ENCODE measurements at places on chromosomes 4 and X.
A peak's percentile ranks its signal among the peaks of the same experiment; 100 is the strongest.

DNA sequence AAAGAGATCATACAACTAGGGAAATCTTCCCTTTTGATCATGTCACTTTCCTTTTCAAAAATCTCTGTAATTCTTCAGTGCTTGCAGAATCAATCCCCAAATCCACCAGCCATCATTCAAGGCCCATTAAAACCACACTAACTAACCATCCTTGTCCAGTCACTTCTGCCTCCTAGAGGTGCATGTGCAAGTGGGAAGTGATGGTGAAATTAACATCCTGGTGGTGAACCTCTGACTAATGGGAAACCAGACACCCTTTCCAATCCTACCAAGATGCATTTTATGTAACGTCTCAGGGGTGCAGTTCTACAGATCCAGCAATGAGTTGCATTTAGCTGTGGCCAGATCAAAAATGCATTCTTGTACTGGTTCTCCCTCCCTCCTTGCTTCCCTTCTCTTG is 341.8 kb downstream of the RAPGEF2 start:
- DNase-seq, result peak; percentile 18

GRCh38 chrX:10507181-10507580 is 113.2 kb downstream of the MID1 start:
- no peak for DNase-seq

GRCh38 chr4:39636531-39637184 is 2.0 kb downstream of the SMIM14 start:
- no peak for DNase-seq

- DNase-seq, result no peak
Measured at GRCh38 chrX:122133478-122133877, 1050.6 kb upstream of the GRIA3 start.

DNA sequence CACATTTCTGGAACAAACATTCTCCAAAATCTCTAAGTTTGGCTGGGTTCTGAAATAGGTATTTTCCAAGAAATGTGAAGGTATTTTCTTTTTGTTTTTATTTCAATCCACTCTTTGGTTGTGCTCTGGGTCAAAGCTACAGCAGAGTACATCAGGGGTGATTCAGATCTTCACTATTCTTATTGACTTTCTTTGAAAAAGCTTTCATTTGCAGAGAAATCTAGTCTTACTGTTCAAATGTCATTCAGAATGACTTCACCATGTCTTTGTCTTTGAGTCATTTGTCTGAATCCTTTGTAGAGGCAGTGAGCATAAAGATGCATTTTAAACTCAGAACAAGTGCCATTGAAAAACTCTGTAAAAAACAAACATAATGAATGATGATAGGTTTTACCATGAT is 547.2 kb upstream of the ADGRL3 start:
- no peak for DNase-seq

GRCh38 chr4:47010347-47010911 is 17.0 kb upstream of the GABRA4 start:
- no peak for DNase-seq

DNA sequence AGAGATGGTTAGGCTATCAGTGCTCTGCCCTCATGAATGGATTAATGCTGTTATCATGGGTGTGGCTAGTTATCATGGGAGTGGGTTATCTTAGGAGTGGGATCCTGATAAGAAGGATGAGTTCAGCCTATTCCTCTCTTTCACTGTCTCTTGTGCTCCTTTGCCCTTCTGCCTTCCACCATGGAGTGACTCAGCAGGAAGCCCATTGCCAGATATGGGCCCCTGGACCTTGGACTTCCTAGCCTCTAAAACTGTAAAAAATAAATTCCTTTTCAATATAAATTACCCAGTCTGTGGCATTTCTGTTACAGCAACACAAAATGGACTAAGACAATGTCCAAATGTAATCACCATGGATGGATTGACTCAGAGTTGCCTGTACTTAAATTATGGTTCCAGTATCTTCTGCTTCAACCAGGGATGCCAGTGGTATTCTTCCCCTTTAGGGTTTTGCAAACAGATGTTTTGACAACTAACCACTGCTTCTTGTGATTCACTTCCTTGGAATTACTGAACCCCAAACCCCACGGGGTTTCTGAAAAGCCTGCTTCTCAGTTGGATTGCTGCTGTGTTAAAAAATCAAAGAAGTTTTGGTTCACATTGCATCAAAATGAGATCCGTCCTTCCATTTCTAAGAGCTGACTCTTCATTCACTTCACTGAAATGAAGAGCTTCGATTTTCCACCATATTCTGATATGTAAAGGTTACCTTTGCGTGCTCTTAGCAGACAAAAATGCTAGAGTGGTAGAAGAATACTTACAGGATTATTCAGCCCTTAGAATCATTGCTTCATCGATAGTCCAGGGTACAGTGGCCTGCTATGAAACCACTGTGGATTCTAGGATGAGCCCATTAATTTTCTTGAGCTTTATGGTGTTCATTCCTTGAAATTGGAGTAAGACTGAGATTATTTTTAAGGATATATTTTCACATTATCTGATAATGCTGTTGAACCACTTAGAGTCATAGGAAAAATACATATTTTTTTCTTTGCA is 107.7 kb downstream of the FRMPD4 start:
- peak; percentile 84 for DNase-seq

- no peak for DNase-seq
Measured at GRCh38 chr4:146073517-146073916, 102.0 kb upstream of the LSM6 start.

DNA sequence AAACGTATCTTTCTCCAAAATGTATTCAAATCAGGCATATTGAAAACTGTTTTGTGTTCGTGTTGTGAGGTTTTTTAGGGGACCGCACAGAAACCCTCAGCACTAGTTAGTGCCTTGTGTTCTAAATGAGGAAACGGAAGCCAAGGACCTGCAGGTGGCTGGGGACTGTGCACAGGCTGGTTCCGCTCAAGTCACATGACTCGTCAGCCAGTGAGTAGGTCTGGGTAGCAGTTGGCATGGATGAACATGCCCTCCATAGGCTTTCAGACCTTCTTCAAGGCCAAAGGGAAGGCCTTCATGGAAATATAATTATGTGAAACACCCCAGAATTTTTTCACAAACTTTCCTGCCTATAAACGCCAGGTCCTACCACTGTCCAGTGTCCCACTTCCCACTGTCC is 1.3 kb upstream of the F11 start:
- DNase-seq, result no peak

DNA sequence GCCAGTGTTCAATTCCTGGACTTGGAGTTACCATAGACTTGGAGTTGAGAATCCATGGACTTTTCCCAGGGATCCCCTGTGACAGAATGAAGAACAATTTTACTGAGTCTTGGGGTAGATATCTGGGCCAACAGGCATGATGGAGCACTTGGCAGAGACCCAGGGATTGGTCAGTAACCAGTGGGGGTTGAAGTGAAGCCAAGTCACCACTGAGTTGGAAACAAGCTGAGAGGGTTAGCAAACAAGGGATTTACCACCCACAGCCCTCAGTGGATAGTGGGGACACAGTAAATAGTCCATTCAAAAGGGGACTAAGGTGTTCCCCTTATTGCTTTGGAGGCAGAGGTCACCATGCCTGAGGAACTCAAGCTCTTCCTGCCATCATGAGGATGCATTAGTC is 281.7 kb downstream of the PPP1R2C start:
- DNase-seq, result no peak

DNA sequence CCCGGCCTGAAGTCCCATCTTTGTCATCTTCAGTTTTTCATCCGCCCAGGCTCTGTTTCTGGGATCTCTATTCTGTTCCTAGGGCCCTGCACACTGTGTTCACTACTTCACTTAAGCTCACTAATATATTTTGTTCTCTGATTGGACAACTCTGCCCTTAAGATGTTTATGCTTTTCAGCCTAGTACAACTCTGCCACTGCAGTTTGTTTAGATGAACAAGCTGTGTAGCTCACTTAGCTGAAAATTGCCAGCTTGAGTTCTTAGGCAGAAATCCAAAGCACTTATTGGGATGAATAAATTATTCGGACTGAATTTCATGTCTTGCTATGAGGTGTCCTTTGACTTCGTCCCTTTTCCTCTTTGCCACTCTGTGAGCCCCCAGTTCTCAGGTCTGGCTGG is 60.8 kb downstream of the NYX start:
- DNase-seq, result no peak

DNA sequence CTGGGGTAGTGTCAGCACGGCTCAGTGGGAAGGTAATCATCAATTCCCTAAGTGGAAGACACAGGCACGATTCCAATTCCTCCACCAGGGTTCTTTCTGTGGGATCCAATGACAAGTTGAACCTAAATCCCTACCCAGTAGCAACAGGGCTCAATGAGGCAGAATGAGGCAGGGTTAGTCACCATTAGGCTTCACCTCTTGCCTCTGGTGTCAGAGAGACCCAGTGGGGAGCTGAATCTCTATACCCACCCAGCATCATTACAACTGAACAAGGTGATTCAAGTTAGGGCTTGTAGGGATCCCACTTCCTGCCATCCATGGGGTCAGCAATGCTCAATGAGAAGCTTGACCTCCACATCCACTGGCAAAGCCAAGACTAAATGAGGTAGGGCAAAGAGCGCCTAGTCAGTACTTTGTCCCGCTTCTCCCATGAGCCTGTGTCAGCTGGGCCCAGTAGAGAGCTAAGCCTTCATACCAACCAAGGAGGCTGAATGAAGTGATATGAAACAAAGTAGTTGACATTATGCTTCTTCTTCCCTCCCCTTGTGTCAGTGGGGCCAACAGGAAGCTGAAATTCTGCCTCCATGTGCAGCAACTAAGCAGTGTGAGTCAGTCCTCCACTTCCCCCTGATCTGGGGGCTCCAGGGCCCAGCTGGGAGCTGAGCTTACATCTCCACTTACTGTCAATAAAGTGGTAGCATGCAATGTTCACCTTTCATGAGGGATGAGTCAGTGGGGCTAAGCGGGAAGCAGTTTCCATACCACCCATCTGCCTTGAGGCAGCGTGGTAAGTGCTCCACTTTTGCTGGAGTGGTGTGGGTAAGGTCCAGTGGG is 36.4 kb upstream of the RBM41 start:
- no peak for DNase-seq

DNA sequence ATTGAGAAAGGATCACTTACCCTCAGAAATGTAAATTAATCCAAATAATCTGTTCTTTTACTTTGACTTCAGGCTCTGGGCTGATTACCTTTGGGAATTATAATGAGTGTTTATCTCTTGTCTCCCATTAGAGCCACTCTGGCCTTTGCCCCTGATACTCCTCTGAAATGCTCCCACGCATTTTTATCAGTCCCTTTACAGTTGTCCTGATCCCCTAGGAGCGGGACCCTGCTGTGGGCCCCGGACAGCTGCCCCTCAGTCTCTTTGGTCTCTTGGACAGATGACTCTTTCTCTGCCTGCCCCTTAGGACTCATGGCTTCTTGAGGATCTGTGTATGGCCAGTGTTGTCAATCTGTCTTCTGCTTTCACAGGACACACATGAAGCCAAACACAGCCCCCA is 1.0 kb upstream of the TRIM75 start:
- no peak for DNase-seq

GRCh38 chr4:119314356-119314755 is 7.6 kb downstream of the FABP2 start:
- DNase-seq, result peak; percentile 54

GRCh38 chrX:130716781-130717413 is 186.1 kb downstream of the ENOX2 start:
- no peak for DNase-seq

DNA sequence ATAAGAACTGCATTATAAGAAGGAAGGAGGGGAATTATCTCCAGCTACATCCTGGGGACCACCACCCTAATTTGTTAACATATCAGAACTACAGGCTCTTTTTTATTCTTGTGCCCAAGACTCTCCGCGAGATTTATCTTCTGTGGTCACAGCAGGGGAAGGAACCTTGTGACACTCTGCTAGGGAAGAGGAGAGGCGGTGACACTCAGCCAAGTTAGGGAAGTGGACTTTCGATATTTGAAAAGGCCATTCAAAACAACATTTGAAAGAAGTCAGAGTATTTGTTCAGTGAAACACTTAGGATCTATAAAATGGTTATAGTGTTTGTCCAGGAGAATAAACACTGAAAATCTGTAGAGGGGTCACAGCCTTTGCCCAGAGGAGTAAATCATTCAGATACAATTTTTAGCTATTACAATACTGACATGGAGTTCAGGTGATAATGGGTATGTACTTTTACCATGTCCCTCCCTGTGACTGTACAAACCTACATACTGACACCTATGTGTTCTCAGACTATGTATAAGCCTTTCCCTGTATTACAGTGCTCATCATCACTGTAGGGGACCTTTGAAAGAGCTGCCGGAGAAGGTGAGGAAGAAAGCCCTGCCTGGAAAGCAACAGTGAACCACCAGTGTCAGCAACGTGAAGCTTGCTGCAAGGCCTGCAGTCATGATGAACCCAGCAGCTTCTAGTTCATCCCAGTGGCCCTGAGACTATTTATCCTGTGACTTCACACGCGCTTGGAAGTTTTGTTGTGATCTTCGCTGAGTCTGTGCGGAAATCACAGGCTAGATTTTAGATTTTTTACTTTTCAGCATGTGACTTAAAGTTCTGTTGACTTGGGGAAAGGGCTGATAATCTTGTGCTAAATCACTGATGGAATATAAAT is 8.5 kb upstream of the PTTG2 start:
- DNase-seq, result no peak

- peak; percentile 66 for DNase-seq
Measured at GRCh38 chr4:111556141-111556781, 589.0 kb upstream of the FAM241A start.

GRCh38 chr4:8639777-8640720 is 47.5 kb downstream of the CPZ start:
- DNase-seq, result no peak

- no peak for DNase-seq
Measured at GRCh38 chr4:120749445-120750151, 172.9 kb downstream of the PRDM5 start.

DNA sequence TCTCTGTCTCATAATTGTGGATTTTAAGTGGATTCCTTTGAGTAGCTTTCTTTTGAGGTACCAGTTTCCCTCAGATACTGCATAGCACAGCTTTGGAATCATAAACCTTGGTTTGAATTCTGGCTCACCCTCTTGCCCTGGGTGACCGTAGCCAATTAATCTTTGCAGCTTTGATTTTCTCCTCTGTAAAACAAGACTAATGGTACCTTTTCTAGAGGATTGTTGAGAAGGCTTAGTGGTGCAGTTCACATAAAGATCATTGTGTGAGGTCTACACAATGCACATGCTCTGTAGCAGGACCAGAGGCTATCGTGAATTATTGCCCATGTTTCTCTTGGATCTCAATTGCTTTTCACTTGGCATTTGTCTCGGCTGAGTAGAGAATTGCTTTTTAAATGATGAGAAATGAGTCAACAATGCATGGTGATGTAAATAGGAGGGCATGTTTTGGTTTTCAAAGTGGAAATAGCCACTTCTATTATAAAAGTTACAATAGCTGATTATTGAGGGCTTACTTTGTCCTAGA is 47.9 kb downstream of the TMEM131L start:
- DNase-seq, result peak; percentile 81

GRCh38 chrX:33725535-33726210 is 406.4 kb downstream of the FAM47A start:
- DNase-seq, result no peak

- peak; percentile 54 for DNase-seq
Measured at GRCh38 chr4:120709991-120710390, 212.5 kb downstream of the PRDM5 start.

GRCh38 chr4:106801386-106801785 is 234.7 kb downstream of the DKK2 start:
- DNase-seq, result no peak

All from HFFc6 (cell line).